Activated T-helper 9 cell treated with anti-CD3 and anti-CD28 coated beads, Interleukin-2, amount 50 U/mL, for 16 hours (primary cell): ENCODE measurements at places on chromosomes 16 and 17.
A peak's percentile ranks its signal among the peaks of the same experiment; 100 is the strongest.

DNA sequence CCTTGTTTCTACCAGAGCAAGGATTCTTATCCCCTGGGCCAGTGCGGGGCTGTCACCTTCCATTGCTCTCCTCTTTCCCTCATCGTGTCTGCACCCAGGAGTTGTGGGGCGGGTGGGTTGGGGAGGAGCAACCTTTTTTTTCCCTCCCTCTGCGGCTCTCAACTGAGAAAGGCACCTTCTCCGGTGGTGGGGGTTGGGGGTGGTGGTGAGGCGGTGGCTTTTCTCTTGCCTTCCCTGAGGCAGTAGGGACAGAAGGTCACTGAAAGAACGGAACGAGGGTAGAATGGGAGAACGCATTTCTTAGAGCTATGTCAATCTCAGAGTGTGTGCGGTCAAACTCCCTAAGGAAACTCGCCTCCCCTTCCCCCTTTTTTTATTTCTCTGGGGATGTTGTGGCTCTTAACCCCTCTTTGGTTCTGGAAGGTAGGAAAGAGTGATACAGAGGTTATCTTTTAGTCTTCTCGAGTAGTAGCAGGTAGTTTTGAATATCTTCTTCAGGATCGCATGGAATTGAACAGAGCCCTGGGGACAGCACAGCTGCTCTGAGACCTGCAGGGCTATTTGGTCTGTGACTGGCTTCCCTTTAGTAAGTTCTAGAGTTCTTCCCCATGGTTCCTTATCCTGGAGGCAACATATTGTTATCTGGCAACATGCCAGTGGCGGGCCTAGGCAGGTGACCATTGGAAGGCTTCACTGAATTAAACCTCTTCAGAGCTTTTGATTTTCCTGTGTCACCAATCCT is 994 bp downstream of the CLTC start:
- peak; percentile 40 for DNase-seq

GRCh38 chr17:27153005-27153404 is 140.9 kb upstream of the WSB1 start:
- DNase-seq: no peak

- DNase-seq: no peak
Measured at GRCh38 chr17:35147375-35147905, at the start of gene UNC45B. UNC45B (plus strand) TSS chr17:35147817; CDS start chr17:35148264, 447 bp downstream.

GRCh38 chr16:15783985-15784384 is 72.8 kb downstream of the MYH11 start:
- no peak for DNase-seq

- DNase-seq: no peak
Measured at GRCh38 chr17:14318109-14318917, 17.4 kb downstream of the HS3ST3B1 start.

DNA sequence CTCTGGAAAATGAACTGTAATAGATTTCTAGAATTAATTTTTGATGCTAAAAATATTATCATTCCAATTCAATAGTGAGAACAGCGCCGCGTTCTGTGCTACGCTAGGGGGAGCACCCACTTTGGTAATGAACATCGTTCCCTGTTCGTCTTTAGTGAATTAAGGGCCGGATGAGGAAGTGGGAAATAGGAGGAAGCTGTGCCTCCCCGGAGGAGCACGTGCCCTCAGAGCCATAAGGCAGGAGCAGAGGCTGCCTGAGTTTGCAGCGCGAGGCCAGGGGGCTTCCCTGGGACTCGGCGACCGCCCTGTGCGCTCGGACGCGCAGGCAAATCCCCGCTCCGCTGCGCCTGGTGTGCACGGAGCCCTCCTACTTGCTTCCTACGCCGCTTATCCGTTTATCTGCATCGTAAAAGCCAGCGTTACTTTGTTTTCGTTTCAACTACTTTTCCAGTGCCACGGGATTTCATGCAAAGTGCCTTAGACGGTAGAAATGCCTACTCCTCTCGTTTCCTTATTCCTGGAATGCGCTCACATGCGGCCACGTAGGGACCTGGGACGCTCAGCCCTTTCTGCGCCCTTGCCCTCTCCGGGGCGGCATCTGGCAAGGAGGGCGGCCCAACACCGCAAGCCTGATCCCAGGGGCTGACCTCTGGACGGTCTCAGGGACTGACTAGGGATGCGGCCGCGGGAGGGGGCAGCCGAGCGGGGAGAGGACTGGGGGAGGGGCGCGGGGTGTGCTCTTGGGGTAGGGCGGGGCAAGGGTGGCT is 76.4 kb downstream of the KCNJ12 start:
- DNase-seq: no peak

- no peak for DNase-seq
Measured at GRCh38 chr16:82183004-82183397, 13.0 kb upstream of the MPHOSPH6 start.

GRCh38 chr16:50494501-50495491 is 53.4 kb upstream of the NKD1 start:
- no peak for DNase-seq

DNA sequence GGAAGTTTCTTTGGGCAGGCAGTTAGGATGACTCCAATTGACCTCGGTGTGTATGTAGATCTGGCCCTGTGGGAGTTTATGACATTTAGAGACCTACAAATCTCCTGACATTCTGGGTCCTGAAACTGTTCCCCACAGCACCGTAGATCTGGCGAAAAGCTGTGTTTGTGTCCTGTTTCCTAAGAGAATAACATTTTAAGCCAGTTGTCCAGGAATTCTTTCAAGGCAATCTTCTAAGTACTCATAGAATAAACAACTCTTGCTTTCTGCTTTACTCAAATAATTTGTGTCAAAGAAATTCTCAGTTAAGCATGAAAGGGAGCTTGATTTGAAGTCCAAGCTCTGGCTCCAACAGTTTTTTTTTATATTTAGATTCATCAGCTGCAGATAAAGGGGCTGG is 78.5 kb upstream of the ELAC2 start:
- no peak for DNase-seq

DNA sequence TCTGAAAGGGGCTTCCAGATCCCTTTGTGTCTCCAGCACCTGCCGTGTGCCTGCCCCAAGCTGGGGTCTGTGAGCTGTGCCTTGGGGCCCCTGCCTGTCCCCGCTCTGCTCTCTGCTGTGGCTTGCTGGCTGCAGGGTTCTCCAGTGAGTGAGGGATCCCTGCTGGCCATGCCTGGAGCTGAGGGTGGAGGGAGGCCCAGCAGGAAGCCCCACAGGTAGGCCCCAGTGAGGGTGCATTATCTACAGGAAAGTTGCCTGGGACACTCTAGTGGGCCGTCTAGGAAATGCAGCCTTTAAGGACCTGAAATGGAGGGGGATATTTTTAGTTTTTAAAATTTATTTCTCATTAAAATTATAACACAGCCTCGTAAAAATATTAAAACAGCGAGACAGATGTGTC is 50.9 kb downstream of the JPH3 start:
- no peak for DNase-seq

GRCh38 chr16:30748634-30749445 is 615 bp downstream of the PHKG2 start:
- no peak for DNase-seq

- no peak for DNase-seq
Measured at GRCh38 chr16:1890708-1891050, 18.7 kb upstream of the MEIOB start.

DNA sequence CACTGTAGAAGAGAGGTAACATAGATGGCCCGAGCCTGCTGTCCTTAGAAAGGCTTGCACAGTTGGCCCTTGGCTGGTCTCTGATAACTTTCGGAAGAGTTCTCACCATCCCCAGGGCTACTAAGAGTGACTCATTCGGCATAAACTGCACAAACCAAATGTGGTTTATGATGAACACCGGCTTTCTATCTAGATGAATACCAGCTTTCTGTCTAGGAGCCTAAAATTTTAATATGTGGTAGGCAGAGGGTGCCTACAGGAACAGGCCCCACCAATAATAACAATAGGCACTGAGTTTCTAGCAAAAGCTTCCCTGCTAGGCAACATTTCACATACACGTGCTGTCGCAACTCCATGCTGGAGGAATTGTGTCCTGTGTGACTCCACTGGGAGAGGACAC is 15.4 kb downstream of the CNOT1 start:
- DNase-seq: no peak

DNA sequence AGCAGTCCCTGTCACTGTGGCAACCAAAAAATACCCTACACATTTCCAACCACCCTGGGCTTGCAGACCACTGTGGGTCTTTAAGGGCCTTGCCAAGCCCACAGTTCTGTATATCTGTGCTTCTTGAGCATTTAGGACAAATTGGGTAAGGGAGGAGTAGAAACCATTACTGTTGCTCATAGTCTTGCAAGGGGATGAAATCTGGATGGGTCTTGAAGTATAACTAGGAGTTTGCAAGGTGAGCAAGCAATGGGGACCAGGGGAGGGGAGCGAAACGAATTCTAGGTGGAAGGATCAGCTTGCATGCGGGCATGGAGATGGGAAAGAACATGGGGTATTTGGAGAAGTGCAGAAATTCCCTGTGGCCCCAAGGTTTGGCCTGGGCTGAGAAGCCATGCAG is 202.9 kb downstream of the RAB11FIP4 start:
- no peak for DNase-seq

DNA sequence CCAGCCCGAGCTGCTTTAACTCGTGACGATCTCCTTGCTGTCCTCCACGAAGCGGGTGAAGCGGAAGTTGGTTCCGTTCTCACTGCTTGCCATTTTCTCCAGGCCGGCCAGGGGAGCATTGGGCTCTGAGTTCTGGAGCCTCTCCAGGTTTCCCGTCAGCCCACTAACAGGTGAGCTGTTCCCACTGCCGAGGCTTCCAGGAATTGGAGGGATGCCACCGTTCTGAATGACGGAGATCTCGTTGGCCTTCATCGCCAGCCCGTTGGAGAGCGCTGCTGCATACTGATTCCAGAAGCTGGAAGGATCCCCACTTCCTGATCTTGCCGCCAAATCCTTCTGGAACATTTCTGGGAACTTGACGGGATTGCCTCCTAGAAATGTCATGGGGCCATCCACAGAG is 14.0 kb downstream of the SALL1 start:
- no peak for DNase-seq

GRCh38 chr17:9235346-9235745 is 214.0 kb downstream of the NTN1 start:
- DNase-seq: no peak

DNA sequence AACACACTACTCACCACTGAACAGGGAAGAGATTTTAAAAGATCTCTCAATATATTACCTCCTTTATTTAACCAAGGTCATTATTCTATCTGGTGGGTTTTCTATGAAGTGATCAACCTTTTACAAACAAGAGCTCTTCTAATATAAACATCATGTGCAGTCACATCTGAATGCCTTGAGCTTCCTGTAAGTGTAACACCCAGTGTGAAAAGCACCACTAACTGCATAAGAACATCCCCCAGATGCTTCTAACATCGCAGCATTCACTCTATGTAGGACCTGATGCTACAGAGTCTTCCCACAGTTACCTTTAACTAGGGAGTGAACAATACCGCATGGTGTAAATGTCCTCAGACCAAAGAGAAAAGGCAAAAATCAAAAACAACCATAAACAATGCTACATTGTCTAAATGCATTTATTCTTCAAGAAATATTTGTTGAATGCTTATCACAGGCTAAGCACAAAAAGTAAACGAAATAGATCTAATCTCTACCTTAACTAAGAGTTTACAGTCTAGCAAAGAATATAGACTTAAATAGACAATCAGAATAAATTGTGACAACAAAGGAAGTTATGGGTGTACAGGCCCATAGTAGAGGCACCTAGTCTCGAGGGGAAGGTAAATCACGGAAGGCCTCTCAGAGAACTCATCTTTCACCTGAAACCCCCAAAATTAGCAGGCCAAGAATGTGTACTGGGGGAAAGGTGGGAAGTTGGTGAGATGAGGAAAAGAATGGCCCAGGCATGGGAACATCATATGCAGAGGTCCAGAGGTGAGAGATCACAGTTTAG is 16.2 kb downstream of the SKAP1 start:
- no peak for DNase-seq

DNA sequence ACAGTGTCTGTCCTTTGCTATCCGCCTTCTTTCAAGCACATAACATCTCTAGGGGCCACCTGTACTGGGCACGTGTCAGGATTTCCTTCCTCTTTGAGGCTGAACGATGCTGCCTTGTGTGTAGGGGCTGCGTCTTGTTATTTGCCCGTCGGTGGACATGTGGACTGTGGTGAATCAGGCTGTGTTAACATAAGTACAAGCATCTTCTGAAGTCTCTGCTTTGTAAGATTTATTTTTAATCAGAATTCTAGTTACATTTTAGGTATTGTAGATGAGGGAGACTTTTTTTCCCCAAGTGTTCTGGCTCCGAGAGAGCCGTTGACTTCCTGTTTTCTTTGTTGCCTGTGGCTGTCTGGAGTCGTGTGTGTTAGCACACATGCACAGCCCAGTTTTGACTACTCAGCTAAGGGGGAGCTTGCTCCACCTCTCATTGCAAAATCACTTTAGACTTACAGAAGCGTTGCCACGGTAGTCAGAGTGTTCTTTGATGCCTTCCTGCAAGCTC is 26.1 kb downstream of the SPG7 start:
- DNase-seq: no peak

GRCh38 chr16:89562939-89563338 is 2.5 kb downstream of the RPL13 start:
- no peak for DNase-seq

DNA sequence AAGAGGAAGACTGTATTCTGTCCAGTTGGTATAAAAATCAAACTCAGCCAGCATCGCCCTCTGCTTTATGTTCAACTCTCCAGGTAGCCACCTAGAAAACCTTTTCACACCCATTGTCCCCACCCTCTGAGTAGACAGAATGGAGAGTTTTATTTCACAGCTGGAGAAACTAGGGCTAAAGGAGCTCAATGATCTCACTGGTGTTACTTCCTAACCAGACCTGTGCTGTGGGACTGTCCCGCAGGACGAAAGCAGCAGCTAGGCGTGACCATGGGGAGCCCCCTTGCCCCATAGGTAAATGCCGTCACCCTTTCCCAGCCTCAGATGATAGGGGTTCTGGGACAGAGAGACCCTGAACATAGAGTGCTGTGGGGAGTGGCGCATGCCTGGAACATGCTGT is 67.7 kb downstream of the CYLD start:
- no peak for DNase-seq

DNA sequence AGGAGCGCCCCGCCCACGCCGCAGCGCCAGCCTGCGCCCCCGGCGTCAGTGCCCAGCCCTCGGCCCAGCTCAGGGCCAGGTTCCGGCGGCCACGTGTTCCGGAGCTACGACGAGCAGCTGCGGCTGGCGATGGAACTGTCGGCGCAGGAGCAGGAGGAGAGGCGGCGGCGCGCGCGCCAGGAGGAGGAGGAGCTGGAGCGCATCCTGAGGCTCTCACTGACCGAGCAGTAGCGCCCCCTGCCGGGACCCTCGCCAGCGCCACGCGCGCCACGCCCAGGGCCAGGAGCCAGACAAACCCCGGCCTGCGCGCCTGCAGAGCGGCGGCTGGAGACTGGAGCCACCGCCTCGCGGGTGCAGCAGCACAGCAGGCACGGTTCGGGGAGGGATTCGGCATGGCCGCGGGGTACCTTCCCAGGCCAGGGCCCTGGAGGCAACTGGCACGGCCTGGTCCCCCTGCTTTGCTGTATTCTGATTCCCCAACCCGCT is 9.3 kb downstream of the CORO6 start:
- DNase-seq: peak; percentile 87

GRCh38 chr16:61575617-61576016 is 460.6 kb downstream of the CDH8 start:
- DNase-seq: no peak

DNA sequence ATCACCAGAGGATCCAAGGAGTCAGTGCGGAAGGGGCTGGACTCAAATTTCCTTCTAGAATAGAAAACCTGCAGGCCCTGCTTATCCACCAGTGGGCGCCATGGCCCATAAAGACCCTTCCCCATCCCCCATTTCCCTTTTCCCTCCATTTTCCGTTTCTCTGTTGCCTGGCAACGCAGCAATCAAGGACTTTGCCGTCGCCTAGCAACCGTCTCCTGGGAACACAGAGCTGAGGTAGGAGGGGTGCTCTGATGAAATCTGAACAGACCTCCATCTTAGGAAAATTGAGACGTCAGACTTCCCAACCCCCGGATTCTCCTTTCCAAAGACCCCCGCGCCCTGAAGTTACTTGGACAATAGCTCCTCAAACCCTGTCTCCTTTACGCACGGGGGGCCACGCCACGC is 5.7 kb downstream of the DLG4 start:
- DNase-seq: peak; percentile 41
